ENCODE measurements at places on chromosomes 13 and 19. TPM values are rescaled to one million over a fixed set of nuclear protein-coding genes. Genes with fewer than 3 reads are reported as not detected.

TTC9B gene
- total RNA-seq = not detected

- H3K27me3 ChIP-seq = no peaks in the 10 kb centered on the region
- H3K4me3 ChIP-seq = no peak overlapping the region
- H3K36me3 ChIP-seq = peaks cover 26% of the 10 kb centered on the region
- H3K4me1 ChIP-seq = no peaks in the 10 kb centered on the region
Measured at GRCh38 chr19:10808937-10809649, 26.9 kb downstream of the TMED1 start.

DNA sequence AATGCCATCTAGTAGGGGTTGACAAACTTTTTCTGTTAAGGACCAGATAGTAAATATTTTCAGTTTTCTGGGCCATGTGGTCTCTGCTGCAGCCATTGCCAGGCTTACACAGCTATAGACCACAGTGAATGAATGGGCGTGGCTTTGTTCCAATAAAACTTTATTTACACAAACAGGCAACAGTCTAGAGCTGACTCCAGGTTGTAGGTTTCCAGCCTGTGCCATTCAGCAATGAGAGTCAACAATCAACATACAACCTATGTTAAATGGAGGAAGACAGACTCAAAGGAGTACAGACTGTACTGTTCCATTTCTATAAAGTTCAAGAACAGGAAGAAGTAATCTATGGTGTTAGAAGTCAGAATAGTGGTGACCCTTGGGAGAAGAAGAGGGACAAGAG, 15.2 kb upstream of the IZUMO2 start:
- no peaks in the 10 kb centered on the region for H3K36me3 ChIP-seq
- no peak overlapping the region for H3K4me3 ChIP-seq
- no peak for DNase-seq
- H3K4me1 ChIP-seq = no peaks in the 10 kb centered on the region
- H3K27me3 ChIP-seq = peaks cover 16% of the 10 kb centered on the region
- H3K27ac ChIP-seq = no peak overlapping the region

ZNF543 gene
- total RNA-seq = 10.5 TPM

DNA sequence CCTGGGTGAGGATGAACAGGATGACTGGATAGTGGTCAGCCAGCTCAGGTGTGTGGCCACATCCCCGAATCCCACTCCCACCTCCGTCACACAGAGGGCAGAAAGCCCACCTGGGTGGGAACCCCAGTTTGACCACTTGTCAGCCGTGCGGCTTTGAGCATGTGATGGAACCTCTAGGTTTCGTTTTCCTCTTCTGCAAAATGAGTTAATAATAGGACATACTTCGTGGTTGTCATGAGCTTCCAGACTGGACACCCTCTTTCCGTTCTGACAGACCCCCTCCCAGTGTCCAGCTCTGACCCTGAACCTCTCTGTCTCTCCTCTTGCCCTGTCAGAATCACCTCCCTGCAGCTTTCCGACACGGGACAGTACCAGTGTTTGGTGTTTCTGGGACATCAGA, 1.8 kb downstream of the AXL start:
- DNase-seq = no peak
- no peak overlapping the region for H3K27ac ChIP-seq
- H3K4me3 ChIP-seq = peak overlapping the region; percentile 37
- peaks cover 28% of the 10 kb centered on the region for H3K4me1 ChIP-seq
- peaks cover 8% of the 10 kb centered on the region for H3K36me3 ChIP-seq

- H3K4me1 ChIP-seq = peaks cover 29% of the 10 kb centered on the region
- H3K27me3 ChIP-seq = peaks cover 7% of the 10 kb centered on the region
- no peak for DNase-seq
- no peaks in the 10 kb centered on the region for H3K36me3 ChIP-seq
- H3K27ac ChIP-seq = no peak overlapping the region
Measured at GRCh38 chr13:44302940-44303575, 70.6 kb upstream of the SERP2 start.

- H3K27me3 ChIP-seq = no peaks in the 10 kb centered on the region
- no peaks in the 10 kb centered on the region for H3K36me3 ChIP-seq
- H3K4me3 ChIP-seq = no peak overlapping the region
- no peak overlapping the region for H3K27ac ChIP-seq
- no peaks in the 10 kb centered on the region for H3K4me1 ChIP-seq
Measured at GRCh38 chr13:59671881-59672280, 491.8 kb downstream of the DIAPH3 start.

DNA sequence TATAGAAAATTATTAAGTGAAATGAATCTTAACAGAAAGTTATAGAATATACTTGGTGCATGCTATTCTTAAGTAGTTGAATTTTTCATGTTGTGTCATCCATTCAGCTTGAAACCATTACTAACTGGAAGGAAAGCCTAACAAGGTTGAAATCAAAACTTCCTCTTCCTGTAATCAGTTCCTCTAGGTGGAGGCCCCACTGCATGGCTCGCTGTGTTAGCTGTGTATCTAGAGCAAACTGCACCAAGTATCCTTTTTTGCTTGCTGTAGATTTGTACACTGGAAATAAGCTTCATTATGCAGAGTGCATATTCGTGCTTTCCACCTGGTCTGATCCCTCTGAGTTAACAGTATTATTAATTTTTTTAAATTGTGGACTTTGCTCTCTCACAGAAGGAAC, 1146.1 kb downstream of the EFNB2 start:
- H3K27me3 ChIP-seq = no peaks in the 10 kb centered on the region
- no peaks in the 10 kb centered on the region for H3K36me3 ChIP-seq
- DNase-seq = no peak
- H3K4me1 ChIP-seq = no peaks in the 10 kb centered on the region

DNA sequence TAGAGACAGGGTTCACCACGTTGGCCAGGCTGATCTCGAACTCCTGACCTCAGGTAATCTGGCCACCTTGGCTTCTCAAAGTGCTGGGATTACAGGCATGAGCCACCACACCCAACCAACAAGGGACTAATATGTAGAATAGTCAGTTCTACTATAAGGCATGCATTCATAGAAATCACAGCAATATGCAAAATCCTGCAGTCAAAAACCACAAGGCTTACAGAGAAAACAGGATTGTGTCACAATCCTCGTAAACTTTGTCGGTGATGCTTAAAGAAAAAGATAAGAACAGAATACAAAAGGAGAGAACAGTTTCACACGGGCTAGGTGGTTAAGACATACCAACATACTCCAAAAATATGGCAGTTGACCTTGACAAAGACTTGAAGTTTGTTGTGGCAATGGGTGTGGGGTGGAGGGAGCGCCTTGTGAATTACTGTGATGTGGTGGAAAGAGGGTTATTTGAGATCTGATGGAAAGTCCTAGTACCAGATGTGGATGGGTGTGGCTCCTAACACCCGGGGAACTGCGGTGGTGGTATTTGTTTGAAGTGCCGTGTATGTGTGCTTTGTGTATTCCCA, 12.4 kb downstream of the NOSIP start:
- no peak for DNase-seq
- no peaks in the 10 kb centered on the region for H3K27me3 ChIP-seq
- H3K36me3 ChIP-seq = peaks cover 5% of the 10 kb centered on the region
- H3K4me3 ChIP-seq = no peak overlapping the region
- peak overlapping the region; percentile 67 for H3K27ac ChIP-seq

DNA sequence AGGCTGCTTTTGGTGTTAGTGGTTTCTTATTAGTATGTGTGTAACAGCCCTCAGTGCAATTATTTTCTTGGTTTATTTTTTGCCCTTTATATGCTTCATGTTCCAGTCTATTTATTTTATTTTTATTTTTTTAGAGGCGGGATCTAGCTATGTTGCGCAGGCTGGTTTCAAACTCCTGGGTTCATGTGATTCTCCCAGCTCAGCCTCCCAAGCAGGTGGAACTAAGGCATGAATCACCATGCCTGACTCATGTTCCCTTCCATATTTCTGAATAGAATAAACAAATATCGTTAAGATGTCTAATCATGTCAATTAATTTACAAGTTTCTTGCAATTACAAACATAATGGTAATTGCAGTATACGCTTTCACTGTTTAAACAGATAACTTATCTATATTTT, 11.7 kb downstream of the SKA3 start:
- no peaks in the 10 kb centered on the region for H3K4me1 ChIP-seq
- peaks cover 2% of the 10 kb centered on the region for H3K36me3 ChIP-seq
- no peak overlapping the region for H3K27ac ChIP-seq
- H3K4me3 ChIP-seq = no peak overlapping the region
- no peaks in the 10 kb centered on the region for H3K27me3 ChIP-seq

DNA sequence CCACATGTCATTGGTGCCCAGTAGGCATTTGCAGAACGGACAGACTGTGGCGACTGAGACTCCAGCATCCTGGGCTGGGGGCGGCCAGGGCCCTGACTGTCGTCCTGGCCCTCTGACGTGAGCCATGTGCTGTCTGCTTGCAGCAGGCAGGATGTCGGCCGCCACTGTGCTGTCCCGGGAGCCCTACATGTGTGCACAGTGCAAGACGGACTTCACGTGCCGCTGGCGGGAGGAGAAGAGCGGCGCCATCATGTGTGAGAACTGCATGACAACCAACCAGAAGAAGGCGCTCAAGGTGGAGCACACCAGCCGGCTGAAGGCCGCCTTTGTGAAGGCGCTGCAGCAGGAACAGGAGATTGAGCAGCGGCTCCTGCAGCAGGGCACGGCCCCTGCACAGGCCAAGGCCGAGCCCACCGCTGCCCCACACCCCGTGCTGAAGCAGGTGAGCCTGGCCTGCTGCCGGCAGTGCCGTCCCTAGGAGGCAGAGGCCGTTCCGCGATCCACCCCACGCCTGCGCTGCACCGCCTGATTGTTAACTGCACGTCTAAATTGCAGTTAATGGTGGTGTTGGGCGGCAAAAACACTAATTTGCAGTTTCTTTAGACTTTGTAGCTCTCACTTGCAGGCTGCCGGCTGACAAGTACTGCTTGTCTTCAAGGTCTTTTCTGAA, 14.2 kb downstream of the TSSK6 start:
- DNase-seq = no peak
- H3K27me3 ChIP-seq = no peaks in the 10 kb centered on the region
- no peak overlapping the region for H3K27ac ChIP-seq
- peaks cover 17% of the 10 kb centered on the region for H3K36me3 ChIP-seq
- no peak overlapping the region for H3K4me3 ChIP-seq
- H3K4me1 ChIP-seq = no peaks in the 10 kb centered on the region

Measured in progenitor cell of endocrine pancreas (in vitro differentiated cells).